ENCODE measurements at places on chromosomes 1 and 21.

DNA sequence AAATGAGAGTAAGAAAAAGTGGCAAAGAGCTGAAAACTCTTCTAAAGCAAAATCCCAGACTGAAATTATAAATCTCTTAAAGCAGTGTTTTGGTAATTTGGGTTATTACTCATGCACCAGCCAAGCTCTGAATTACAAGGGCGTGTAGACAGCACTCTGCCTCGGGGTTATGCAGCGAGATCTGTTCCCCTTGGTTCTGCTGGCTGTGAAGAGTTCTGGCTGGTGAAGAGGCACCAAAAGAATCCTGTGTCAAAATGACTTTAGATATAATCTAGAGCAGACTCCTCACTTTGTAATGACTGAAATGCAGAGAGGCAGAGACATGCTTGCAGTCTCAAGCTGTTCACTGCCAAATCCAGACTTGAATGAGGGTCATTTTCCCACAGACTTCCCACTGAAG lies 461.8 kb upstream of the CXADR start:
- no peak for DNase-seq

DNA sequence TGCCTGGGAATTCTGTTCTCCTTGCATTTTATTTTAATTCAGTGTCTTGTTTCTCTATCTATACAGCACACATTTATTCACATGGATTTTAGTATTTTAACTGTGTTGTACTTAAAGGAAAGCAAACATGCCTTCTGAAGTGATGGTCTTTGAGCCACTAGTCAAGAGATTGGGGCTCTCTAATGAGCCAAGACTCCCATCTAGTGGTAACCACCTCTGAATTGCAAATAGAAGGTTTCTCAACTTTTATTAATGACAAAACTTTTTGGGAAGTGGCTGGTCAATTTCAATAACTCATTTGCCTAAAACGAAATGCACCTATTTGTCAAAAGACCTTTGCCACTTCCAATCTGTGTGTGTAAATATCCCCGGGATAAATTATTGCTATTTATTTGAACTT lies 199.6 kb downstream of the LTN1 start:
- no peak for DNase-seq

- no peak for DNase-seq
These were observed 87.7 kb downstream of the SPATA17 start for GRCh38 chr1:217718873-217719272.

DNA sequence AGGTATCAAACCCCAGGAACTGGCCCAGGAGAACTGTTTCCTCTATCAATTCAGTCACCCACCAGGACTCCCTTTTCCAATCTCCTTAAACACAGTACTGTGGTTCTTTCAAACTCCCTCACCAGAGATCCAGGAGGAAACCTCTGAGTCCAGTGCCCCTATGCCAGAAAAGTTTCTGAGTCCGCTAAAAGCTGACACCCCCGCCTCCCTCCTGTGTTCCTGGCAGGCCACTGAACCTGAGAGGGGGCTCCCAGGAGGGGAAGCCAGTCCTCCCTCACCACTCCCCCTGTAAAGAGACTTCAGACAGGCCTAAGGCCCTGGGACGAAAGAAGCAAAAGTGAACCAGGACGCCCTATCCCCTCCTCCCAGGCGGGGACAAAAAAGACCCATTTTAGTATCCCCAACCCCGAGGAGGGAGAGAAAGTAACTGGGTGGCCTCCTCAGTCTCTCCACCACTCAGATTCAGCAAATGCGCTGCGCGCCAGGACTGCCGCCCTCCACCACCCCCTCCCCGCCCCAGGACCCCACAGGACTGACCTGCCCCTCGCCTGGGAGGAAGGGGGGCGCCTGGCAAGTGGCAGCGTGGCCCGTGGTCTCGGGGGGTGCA lies 624 bp downstream of the SLC41A1 start:
- peak; percentile 76 for DNase-seq

DNA sequence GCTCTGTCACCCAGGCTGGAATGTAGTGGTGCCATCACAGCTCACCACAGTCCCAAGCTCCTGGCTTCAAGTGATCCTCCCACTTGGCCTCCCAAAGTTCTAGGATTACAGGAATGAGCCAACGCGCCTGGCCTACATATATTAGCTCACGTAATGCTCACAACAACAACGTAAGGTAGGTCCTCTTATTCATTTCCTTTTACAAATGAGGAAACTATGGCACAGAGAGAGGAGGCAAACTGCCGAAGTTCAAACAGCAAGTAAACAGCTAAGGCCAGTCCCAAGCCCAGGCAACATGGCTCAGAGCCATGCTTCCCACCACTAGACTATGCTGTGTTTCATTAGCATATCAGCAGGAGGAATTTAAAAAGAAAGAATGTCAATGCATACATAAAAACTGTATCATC lies 284.4 kb downstream of the VAV3 start:
- DNase-seq: no peak

DNA sequence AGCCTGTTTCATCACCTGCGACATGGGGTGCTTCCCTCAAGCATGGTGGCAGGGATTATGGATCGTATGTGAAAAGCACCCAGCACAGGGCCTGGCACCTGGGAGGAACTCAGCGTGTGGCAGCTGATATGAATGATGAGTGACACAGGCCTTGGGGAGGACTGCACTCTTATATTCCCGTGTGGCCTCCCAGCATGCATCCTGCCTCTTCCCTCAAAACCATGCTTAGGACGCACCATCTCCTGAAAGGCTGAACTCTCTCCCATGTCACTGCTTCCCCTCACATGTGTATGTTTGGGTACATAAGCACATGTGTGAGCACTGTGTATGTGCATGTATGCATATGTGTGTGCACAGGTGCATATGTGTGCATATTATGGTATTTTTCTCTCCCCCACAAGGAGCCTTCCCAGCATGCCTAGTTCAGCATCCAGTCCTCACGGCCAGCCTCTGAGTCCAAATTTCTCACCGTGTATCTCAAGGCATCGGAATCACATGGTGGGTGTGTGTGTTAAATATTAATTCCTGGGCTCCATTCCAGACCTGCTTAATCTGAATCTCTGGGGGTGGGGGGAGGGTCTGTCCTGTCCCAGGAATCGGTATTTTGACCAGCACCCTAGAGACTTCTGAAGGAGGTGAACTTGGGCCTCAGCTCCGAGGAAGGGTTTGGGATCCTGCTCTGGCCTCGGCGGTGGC lies 12.8 kb downstream of the MYOM3 start:
- no peak for DNase-seq

DNA sequence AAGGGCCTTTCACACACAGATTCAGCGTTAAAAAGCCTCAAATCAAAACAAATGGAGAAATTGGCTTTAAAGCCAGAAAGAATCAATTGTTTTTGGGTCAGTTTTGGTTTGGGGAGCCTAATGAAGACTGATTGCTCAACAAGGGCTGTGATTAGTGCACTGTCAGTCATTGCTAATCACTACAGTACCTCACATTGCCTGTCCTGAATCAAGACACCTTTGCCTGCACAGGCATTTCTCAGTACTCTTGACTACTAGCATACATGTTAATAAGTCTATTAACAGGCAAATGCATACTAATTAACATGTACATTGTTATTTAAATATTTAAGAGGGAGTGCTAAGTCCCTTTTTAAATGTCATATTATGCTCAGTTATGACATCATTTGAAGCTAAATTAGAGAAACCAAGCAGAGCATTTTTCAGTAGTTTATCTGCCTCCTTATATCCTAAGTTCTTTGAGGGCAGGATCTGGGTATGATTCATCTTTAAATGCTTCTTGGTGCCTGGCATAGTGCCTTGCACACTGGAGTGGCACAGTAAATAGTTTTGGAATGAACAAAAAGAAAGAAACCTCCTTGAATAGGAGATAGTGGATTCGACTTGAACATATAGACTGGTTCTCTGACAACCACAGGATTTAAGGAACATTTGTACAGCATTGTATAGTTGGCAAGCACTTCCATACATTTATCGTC lies 25.8 kb upstream of the CCN1 start:
- no peak for DNase-seq

- no peak for DNase-seq
These were observed 49.2 kb upstream of the ABCG1 start for GRCh38 chr21:42169758-42170157.

DNA sequence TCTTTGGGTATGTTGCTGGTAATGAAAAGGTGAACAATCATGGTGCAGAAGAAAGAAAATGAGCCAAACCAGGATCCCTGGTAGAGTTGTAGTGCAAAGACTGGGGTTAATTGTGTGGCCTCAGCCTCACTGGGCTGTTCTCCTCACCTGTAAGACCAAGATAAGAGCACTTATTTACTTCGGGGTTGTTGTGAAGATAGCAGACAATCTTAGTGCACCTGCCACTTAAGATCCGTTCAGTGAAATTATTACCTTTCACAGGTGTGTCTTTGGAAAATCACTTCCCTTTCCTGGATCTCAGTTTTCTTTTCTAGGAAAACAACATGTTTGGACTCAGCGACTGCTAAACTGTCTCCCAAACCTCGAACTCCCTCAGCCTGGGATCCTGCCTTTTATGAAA lies 1.3 kb upstream of the FGGY start:
- no peak for DNase-seq

- no peak for DNase-seq
These were observed 3.8 kb downstream of the HECTD3 start for GRCh38 chr1:45007311-45007710.

- DNase-seq: no peak
These were observed 17.8 kb upstream of the HSD3B1 start for GRCh38 chr1:119489201-119489600.

- no peak for DNase-seq
These were observed 314.3 kb downstream of the HHIPL2 start for GRCh38 chr1:222233444-222234158.

DNA sequence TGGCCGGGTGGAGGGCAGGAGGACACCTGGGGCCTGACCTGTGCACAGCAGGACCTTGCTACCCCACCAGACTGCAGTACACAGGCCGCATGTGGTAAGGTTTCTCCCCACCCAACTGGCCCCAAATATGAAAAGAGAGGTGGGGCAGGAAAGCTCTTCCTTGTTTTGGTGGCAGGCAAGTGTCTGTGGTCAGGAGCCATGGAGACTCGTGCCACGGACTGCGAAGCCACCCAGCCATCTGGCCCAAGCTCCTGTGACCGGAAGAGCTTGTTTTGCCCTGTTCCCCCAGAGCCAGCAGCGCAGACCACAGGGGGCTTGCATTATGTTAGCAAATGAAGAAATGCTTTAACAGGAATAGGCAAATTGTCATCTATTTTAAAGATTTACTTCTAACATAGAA lies 54.9 kb downstream of the OLIG1 start:
- DNase-seq: no peak

- DNase-seq: no peak
These were observed 618.0 kb downstream of the NPHP4 start for GRCh38 chr1:5374192-5374591.

GRCh38 chr1:229007167-229007566 lies 263.7 kb upstream of the RAB4A start:
- DNase-seq: peak; percentile 34

DNA sequence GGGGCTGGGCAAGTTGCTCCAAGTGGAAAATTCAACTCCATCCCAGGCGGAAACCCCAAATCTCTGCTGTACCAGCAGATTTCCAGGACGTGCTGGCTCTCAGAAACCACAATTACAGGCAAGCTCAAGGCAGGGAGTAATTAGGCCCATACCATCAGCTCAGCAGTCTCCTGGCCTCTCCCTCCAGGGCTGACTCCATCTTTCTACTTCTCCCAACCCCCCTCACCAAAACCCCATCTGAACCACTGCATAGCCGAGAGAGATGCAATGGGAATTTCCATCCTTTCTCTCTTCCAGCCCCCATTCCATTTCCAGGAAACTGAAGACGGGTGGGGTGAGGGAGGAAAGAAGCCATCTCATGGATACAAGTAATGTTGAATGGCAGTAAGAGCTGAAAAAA lies 41.2 kb downstream of the ARHGEF11 start:
- DNase-seq: no peak

DNA sequence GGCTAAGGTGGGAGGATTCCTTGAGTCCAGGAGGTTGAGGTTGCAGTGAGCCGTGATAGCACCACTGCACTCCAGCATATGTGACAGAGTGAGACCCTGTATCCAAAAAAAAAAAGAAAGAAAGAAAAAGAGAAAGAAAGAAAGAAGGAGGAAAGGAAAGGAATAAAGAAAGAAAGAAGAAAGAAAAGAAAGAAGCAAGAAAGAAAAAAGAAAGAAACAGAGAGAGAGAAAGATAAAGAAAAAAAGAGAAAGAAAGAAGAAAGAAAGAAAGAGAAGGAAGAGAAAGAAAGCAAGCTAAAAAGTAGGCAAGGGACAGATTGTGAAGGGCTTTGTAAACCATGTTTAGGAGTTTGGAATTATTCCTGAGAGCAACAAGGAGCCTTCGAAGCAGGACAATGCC lies 80.1 kb downstream of the MAB21L3 start:
- no peak for DNase-seq

- DNase-seq: no peak
These were observed 48.5 kb upstream of the SAMD13 start for GRCh38 chr1:84253036-84253435.

- no peak for DNase-seq
These were observed 10.0 kb upstream of the RCSD1 start for GRCh38 chr1:167620002-167620401.

DNA sequence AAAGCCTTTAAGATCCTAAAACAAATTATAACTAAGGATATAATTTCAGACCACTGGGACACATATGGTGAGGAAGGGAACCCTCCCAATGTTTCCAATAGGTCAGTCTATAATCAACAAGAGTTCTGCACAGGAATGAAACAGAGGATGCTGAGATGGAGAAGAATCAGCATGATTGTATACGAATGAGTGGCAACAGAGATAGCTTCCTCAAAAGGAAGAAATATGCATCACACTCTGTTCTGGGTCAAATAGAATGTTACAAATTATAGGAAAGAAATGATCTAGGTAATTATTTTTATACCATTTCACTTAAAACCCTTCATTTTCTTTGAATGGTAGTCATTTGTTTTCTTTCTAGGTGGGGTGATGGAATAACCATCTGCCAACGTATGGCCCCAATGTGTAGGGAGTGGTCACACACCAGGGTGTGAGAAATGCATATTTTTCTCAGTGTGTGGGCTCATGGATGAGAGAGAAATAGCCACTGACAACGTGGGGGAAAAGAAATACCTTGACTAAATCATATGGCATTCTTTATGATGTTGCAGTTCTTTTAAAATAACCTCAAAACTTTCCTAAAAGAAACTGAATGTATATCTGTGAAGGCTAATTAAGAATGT lies 104.6 kb upstream of the IVNS1ABP start:
- no peak for DNase-seq

DNA sequence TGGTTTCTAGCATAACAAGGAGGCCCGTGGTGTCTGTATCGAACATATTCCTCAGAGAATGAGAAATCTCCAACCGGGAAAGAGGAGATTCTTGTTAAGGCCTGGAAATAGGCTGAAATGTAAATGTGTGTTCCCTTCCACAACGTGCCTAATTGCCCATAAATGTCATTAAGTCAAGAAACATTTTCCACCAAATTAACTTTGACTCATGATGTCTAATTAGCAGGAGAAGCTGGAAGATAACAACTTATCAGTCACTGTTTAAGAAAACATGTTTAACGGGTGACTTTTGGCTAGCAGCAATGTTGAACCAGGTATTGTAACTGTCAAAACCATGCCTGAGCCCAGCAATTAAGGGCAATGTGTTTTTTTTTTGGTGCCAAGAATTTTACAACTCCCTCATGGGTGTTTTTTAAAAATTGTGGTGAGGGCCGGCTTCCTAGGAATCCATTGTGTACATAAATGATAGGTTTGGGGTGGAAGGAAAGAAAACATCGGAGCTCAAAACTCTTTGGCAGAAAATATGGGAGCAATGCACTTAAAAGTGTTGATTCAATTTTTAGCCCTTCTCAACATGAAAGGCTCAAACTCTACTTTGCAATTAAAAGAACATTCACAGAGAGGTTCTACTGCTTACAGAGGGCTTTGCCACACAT lies 67.0 kb downstream of the OLIG1 start:
- no peak for DNase-seq

Measured in tibial artery (tissue), 4 donors.